Stimulated activated CD4-positive, alpha-beta T cell treated with anti-CD3 and anti-CD28 coated beads, Interleukin-12 subunit alpha, Interleukin-12 subunit beta, amount 100 ng/mL, for 48 hours (primary cell): ENCODE measurements at places on chromosomes 2 and 18.

- DNase-seq: no peak
These were observed 152.9 kb downstream of the NCKAP5 start for GRCh38 chr2:133415210-133415876.

GRCh38 chr2:198253995-198254394 lies 449.6 kb downstream of the PLCL1 start:
- no peak for DNase-seq

- no peak for DNase-seq
These were observed 36.3 kb upstream of the CYP27C1 start for GRCh38 chr2:127256381-127256780.

DNA sequence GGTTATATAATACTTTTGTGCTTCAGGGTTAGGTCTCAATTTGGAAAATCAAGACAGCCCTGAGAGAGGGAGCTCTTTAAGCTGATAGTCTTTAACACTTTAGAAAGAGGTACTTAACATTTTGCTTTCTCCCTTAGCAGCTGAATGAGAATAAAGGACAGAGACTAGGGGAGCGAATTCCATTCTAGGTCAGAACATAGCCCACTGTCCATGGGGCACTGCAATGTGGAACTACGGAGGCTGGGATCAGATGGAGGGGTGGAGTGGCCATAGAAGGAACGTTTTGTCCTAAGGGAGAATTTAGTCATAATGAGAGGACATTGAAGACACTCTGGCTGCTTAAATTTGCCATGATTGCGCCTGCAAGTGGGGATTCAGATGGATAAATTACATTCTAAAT lies 794 bp downstream of the GKN2 start:
- DNase-seq: no peak

GRCh38 chr2:231016566-231017230 lies 20.6 kb upstream of the C2orf72 start:
- no peak for DNase-seq

GRCh38 chr18:48656582-48656981 lies 117.8 kb downstream of the CTIF start:
- DNase-seq: no peak
